ENCODE measurements at places on chromosomes 6 and 20.

GRCh38 chr20:53826597-53827291 lies 233.1 kb upstream of the ZNF217 start:
- no peak for DNase-seq

DNA sequence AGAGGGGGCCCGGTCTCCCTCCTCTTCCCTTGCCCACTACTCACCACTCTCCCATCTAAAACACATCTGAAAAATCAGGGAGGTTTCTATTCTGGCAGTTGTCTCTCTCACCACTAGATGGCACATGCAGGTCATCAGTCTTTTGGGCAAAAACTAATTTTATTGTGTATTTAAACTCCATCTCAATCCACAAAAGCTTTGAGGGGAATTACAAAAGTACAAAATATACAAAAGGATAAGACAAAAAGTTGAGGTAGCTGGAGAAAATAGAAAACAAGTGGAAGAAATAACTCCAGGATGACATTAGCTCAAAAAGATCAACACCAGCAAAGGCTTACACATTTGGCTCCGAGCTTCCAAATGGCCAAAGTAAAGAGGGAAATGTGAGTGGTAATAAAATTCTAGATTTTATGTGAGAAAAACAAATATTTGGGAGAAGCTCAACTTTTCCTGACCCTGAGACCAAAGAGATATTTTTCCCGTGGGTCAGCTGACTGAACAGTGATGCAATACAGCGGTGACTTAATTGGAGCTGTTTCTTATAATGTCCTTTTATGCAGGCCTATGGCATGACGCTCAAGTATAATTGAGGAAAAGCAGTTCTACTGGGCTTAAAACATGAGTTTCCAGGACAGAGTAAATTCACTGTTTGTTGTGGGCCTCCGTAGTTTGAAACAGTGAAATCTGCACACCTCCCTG lies 79.8 kb upstream of the CHD6 start:
- DNase-seq, result peak; percentile 31

- DNase-seq, result peak; percentile 82
These were observed 122.6 kb upstream of the MLN start for GRCh38 chr6:33926451-33926850.

DNA sequence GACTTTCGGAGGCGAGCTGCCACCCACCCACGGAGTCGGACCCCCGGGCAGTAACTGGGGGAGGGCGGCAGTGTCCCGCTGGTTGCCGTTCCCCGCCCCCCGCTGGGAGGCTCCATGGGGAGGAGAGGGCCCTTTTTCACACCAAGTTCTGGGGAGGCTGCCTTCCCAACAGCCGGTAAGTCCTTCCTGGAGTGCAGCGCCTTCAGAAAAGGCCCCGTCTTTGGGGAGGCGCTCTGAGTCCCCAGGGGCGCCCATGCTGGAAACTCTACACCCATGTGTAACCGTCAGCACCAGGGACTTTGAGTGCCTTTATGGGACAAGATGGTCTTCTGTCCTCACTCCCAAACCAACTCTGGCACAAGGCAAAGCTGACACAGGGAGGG lies 430 bp upstream of the SOX18 start:
- DNase-seq, result no peak

DNA sequence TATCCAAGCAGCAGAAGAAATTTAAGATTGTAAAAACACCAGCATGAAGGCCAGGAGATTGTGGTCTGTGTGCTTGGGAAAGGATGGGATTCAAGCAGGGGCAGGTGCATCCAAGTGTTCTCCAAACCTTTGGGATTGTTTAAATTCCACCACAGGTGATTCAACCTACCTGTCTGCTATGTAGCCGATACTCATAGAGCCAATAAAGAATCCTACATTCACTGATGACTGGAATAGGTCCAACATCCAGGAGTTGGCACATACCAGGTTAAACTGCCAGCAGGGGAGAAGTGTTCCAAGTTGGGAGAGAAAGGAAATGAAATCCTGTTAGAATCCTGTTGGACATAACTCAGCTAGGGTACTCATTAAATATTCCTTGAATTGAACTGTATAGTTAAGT lies 2.2 kb downstream of the SLC22A2 start:
- no peak for DNase-seq

All from NCI-H2081 (cell line).